NB4 (cell line): ENCODE measurements at places on chromosomes 4 and X.
A peak's percentile ranks its signal among the peaks of the same experiment; 100 is the strongest.

- DNase-seq, result no peak
Measured at GRCh38 chr4:15912236-15912635, 26.3 kb downstream of the FGFBP1 start.

DNA sequence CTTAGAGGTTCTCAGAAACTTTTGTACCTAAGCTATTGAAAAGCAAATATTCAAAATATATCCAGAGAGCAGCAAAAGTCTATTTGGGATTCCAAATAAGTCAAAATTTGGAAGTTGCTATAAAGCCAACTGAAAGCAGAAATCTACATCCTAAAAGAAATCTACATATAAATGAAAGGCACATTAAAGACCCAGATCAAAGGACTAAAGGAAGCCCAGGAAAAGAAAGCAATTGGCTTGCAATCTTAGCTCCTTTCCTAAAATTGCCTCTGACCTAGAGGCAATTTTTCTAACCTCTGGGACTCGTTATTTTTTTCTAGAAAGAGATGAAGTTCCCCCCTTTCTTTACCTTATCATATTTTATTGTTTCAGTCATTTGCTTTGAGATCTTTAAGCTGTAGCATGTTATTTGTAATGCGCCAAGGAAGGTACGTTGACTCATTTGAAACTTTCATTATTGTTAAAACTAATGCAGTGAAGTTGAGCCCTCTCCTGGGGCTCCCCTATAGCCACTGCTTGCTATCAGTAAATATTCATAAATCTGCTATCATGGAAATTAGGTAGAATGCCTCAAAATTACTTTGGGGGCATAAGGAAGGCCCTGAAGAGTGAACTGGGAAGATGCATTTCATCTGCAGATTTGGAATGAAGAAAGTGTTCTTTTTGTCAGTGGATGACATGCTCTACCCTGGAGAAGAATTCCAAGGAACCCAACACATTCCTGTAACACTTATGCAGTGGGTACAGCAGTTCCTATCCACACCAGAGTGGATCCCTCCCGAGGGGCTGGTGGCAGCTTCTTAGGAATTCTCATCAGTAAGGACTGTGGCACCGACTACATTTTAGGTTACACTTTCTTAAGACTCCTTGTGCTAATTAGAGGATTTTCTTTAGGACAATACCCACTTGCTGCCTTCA, 177.8 kb upstream of the IGFBP7 start:
- no peak for DNase-seq

DNA sequence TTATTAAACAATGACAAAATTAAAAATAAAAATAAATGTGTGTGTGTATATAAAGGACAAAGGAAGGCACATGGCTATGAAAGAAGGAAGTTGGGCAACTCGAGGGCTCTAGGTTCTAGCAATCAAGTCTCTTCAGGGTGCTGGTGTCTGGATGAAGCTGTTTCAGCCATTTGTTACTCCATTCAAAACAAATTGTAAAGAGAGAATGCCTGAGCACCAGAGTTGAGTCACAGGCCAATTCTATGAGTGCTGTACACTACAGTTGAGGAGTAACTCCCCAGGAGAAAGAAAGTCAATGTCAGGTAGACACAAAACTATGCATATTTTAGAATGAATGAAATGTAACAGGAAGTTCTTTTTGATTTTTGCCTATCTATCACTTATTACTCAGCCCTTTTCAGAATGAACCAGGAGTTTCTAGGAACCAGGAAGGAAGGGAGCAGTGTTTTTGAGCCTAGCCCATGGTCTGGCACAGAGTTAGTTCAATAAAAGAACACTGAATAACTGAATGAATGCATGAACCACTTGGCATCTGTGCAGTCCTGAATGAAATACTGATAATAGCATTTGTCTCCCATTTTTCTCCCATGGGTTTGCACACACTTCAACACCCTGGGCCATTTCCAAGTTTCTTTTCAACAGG, 151.7 kb upstream of the CPEB2 start:
- DNase-seq, result peak; percentile 59

GRCh38 chr4:7145291-7145934, 46.9 kb upstream of the SORCS2 start:
- DNase-seq, result no peak

DNA sequence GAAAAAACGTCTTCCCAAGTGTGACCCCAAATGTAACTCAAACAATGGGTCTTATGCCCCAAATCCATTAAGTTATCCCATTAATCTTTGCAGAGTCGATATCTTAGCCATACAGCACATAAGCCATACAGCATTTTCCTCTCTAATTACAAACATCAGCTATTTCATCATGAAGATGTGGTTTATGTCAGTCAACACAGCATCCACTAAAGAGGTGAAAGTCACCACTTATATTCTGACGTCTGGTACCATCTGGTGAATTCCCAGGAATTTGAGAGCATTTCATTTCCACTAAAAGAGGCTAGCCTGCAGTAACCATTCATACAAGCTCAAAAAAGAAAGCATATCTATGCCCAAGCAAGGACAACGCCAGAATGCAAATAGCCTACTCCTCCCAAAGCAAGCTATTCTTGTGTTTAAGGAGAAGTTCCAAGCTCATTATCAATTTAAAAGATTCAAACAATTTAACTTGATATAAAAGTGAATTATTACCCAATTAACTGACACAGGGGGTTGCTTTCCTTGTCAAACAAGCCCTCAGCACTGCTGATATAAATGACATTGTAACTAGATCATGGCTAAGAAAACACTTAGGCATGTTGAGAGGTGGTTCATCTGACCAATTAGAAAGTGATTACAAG, 203.3 kb downstream of the ANTXR2 start:
- DNase-seq, result no peak

DNA sequence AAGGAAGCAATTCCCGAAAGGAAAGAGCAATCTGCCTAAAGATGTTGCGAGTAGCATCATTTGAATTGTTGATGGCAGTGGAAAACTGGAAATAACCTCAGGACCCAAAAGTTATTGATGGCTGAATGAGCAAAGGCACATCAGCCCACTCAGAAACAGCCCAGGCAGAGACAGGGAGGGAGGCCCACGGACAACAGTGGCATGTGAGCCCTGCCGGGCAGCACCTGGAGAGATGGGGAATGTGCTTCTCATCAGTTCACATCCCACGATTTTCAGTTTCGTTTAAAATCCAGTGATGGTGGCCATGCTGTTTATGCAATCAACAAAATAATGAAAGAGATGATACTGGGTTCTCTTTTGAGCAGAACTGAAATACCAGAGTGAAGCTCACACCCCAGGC, 80.0 kb downstream of the JAKMIP1 start:
- DNase-seq, result no peak

GRCh38 chrX:20378233-20378920, 111.7 kb upstream of the RPS6KA3 start:
- no peak for DNase-seq
